GM23248 (cell line): ENCODE measurements at places on chromosomes 1 and 21. TPM values are rescaled to one million over a fixed set of nuclear protein-coding genes. Genes with fewer than 3 reads are reported as not detected.

The RNF207 gene
- total RNA-seq, result 30.3 and 32.8 TPM in 2 replicates

DNA sequence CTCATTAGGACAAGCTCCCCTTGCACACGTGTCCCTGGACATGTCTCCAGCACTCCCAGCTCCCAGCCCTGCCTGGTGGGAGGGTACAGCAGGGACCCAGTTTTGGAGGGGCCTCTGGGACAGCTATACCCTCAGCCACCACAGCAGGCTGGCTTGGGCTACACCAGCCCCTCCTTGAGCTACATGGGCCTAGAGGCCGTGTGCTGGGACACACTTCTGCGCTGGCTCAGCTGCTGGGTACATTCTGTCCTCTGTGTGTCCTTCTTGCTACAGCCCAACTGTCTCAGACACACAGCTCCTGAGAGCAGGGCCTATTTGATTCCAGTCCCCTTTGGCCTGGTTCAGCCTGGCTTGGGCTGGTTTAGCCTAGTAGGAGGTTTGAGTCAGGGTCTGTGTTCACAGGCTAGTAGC lies 26.7 kb downstream of the DMAP1 start:
- DNase-seq, result peak; percentile 8

DNA sequence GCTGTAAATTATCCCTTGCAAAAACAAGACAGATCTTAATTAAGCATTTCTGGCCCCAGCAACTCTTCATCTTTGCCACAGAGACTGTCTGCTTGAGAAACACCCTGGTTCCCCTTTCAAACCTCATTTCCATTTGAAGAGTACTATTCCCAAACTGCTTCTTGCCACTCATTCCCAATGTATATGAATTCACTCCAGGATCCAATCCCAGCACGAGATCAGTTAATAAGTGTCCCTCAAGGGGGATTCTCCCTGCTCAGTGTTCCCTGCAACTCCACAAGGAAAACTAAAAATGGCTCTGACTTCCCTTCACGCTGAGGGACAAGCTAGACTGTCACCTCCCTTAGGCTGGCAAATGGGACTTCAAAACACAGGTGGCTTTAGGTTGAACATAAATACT lies 173.2 kb downstream of the SIPA1L2 start:
- no peak for DNase-seq

- DNase-seq, result peak; percentile 46
Observed at GRCh38 chr1:173424782-173425407, 52.2 kb upstream of the PRDX6 start.

- no peak for DNase-seq
Observed at GRCh38 chr1:230743899-230744298, 3.3 kb upstream of the CAPN9 start.

DNA sequence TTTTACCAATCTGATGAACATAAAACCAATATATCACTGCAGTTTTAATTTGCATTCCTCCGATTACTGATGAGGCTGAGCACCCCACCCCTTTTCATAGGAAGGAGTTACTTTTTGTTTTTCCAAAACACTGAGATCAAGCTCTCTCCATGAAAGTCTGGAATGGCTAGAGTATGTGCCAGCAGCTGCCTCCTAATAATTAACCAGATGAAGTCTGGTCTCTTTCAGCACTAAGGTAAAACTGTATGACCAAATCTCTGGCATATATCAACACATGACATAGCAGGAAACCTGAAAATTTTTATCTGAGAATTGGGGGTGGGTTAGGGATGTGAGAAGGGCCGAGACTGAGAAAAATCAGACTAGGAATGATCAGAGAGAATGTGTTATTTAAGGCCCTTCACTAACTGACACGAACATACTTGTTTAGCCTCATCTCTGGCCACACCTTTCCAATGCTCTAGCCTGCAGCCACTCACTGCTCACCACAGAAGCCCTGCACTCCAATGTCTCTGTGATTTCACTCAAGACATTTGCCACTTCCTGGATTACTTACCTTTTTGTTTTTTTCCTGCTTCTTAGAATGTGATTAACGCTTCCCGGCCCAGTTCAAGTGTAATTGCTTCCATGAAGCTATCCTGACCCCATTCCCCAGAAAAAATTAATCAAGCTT lies 34.7 kb downstream of the WASF2 start:
- peak; percentile 14 for DNase-seq

- DNase-seq, result no peak
Observed at GRCh38 chr1:230264342-230264741, 161.8 kb downstream of the PGBD5 start.

GRCh38 chr1:21012937-21013336 lies 163.8 kb downstream of the EIF4G3 start:
- peak; percentile 72 for DNase-seq

The ANKRD34A gene
- 0.25 and 1.3 TPM in 2 replicates for total RNA-seq

- no peak for DNase-seq
Observed at GRCh38 chr1:175045519-175045918, 22.1 kb upstream of the TNN start.

DNA sequence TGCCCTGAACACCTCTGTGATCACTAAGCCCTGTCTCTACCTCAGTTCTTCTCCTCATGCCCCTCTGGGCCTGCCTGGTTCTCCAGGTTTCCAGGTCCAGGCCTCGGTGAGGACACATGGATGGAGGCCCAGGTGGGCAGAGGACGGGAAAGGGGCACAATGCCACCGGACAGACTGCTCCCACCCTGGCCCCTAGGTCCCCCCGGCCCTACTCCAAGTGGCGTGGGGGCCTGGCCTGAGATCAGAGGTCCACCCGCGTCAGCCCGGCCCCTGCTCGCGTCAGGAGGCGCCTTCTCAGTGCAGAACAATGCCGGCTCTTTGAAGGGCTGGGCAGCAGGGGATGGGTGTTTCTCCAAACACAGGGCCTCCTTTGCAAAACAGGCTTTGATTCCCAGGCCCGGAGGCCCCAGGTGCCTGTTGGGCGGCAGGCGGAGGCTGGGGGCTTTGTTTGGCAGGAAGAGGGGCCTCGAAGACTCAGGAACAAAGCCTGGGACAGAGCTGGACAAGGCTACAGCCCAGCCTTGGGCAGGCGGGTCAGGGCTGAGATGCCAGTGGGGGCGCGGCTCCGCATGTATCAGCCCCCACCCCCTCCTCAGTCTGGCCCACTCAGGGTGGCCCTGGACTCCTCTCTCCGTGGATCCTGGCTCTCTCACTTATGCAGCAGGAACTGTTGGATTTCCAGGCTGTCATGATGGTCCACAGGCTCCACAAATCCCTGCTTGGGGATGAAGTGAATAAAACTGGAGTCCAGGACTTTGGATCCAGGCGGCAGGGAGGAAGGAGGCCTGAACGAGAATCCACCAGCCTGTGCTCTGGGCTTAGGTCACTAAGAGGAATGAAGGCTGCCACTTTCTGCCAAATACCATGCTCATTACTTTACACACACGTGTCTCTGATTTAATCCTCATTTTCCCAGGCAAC lies 77.4 kb upstream of the SLC2A1 start:
- peak; percentile 66 for DNase-seq

DNA sequence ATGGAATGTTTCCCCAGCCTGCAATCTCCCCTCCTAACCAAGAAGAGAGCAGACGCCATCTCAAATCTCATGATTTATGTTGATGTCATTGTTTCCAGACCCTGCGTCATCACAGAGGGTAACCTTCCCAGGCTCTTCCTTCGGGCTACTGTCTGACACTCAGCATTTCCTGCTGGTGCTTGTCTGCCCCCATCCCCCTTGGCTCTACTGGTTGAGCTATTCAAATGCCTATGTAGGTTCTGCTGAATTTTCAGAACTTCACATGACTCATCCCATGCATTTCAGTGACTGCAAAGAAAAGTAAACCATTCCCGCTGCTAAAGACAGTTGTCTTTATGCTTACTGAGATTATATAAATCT lies 24.8 kb upstream of the ITPKB start:
- DNase-seq, result peak; percentile 82

The FMO4 gene
- 1.6 and 1.7 TPM in 2 replicates for total RNA-seq

The PRDM15 gene
- total RNA-seq, result 2.5 and 4.2 TPM in 2 replicates

The S100A9 gene
- not detected in 2 replicates for total RNA-seq

DNA sequence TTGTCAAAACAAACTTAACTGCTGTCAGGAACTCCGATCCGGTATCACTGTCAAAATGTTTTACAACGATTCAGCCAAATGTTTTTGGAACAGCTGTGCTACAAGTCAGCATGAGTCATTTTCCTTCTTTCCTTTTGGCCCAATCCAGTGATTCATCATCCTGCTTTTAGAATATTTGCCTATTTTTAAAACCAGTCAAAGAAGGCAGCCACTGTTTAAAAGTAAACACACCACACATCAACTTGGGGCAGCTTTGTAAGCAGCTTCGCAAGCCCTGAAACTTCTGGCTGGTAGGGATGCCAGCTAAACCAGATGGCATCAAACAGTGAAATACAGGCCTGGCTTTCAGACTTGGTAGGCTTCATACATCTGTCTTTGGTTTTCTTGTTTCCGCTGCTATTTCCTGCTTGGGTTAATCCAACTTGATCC lies 14.9 kb downstream of the MAP3K7CL start:
- peak; percentile 96 for DNase-seq

GRCh38 chr1:43836267-43836951 lies 97.2 kb upstream of the ARTN start:
- no peak for DNase-seq

DNA sequence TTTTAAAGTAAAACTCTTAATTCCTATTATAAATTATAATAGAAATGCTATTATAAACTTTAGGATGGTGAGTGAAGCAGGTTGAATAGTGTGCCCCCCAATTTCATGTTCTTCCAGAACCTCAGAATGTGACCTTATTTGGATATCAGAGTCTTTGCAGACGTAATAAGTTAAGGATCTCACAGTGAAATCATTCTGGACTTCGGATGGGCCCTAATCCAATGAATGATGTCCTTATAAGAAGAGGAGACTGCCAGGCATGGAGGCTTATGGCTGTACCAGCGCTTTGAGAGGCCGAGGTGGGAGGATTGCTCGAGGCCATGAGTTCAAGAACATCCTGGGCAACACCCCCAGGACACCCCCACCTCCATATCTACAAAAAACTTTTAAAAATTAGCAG lies 9.4 kb upstream of the MT1HL1 start:
- DNase-seq, result no peak

- peak; percentile 55 for DNase-seq
Observed at GRCh38 chr1:211632808-211633523, 42.5 kb downstream of the NEK2 start.

GRCh38 chr1:228647523-228648444 lies 87.5 kb upstream of the RHOU start:
- peak; percentile 69 for DNase-seq

DNA sequence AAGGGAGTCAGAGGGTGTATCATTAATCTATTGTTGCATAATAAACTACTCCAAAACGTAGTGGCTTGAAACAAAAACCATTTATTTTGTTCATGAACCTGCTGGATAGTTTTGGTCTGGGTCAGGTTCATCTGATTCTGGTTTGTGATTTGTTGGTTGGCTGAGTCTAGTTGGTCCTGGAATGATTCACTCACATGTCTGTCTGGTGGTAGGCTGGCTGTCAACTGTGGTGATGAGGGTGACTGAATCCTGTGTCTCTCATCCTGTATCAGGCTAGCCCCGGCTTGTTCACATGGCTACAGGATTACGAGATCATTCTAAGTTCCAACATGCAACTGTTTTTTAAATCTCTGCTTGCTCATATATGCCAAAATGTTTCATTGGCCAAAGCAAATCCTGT lies 22.5 kb upstream of the SIKE1 start:
- peak; percentile 3 for DNase-seq

The MMEL1 gene
- total RNA-seq, result not detected in 2 replicates

The BACE2 gene
- 77.8 and 97.8 TPM in 2 replicates for total RNA-seq

The SCAMP3 gene
- 53.6 and 80.5 TPM in 2 replicates for total RNA-seq

- no peak for DNase-seq
Observed at GRCh38 chr1:185759061-185759460, 24.9 kb downstream of the HMCN1 start.

DNA sequence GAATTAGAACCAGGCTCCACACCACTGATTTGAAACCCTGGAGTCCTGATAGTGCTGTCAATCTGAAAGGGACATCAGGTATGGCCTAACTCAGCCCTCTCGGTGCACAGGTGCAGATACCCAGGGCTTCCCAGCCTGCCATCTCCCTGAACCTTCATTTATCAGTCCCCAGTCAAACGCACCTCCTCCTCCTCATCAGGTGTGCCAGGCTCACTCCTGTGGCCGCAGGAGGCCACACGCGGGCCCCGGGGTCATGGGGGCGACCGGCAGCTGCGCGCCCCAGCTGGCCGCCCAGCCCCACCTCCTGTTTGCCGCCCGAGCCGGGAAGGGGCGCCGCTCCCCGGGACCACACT lies 572 bp downstream of the FUCA1 start:
- no peak for DNase-seq

The OR2L3 gene
- total RNA-seq, result not detected in 2 replicates

- DNase-seq, result no peak
Observed at GRCh38 chr1:84021822-84022221, 22.9 kb upstream of the TTLL7 start.

DNA sequence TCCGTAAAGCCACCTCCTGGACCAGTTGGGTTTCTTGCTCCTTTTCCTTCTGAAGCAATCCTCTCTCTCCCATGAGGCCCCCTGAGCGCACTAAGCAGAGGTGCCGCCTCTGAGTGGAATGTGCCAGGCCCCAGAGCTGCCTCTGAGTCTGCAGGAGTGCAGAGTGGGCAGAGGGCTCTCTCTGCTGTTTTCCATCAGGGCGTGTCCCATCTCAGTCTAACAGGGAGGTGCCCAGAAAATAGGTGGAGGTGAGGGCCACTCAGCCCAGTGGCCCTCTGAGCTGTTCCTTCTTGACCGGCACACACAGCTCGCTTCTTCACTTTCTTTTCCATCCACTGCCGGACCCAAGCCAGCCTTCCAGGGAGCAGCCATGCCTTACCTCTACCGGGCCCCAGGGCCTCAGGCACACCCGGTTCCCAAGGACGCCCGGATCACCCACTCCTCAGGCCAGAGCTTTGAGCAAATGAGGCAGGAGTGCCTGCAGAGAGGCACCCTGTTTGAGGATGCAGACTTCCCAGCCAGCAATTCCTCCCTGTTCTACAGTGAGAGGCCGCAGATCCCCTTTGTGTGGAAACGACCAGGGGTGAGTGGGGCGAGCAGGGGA lies at the start of gene CAPN9:
TSS of gene CAPN9 (plus strand) at position 262 of the 604 bp plus-strand sequence. CDS start at position 371, 109 bp downstream.
- no peak for DNase-seq

- peak; percentile 18 for DNase-seq
Observed at GRCh38 chr1:40898431-40898901, 36.3 kb upstream of the CITED4 start.

DNA sequence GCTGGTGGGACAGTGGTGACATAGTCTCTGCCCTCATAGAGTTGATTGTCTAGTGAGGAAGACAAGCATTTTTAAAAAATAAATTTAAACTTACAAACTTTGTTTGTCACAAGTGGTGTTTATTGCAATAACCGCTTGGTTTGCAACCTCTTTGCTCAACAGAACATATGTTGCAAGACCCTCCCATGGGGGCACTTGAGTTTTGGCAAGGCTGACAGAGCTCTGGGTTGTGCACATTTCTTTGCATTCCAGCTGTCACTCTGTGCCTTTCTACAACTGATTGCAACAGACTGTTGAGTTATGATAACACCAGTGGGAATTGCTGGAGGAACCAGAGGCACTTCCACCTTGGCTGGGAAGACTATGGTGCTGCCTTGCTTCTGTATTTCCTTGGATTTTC lies 58.4 kb downstream of the LAMC2 start:
- peak; percentile 67 for DNase-seq

- peak; percentile 46 for DNase-seq
Observed at GRCh38 chr1:184563308-184563707, 176.5 kb downstream of the C1orf21 start.
